ENCODE measurements at places on chromosomes 5 and 9. TPM values are rescaled to one million over a fixed set of nuclear protein-coding genes. Genes with fewer than 3 reads are reported as not detected.

- no peak for DNase-seq
These were observed 220.6 kb upstream of the TRIM32 start for GRCh38 chr9:116466271-116467235.

GRCh38 chr9:94779693-94780290 is 53.3 kb downstream of the AOPEP start:
- DNase-seq = no peak

DNA sequence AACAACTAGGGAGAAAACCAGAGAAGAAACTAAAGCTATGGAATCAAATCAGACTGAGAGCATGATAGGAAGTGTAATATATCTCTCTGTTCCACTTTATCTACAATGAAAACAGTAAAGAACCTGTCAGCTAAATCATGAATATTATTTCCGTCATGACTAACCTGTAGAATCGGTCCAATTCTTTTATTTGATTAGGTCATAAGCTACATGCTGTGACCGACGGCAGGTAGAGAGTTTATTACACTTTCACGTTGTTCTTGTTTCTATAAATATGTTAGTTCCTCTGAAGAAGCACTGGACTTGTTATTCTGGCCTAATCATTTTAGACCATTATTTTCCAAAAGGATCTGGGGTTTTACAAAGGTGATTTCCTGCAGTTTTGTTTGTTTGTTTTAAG is 91.1 kb downstream of the DMRTA1 start:
- DNase-seq = no peak

GRCh38 chr9:1554081-1555035 is 460.8 kb upstream of the SMARCA2 start:
- no peak for DNase-seq

DNA sequence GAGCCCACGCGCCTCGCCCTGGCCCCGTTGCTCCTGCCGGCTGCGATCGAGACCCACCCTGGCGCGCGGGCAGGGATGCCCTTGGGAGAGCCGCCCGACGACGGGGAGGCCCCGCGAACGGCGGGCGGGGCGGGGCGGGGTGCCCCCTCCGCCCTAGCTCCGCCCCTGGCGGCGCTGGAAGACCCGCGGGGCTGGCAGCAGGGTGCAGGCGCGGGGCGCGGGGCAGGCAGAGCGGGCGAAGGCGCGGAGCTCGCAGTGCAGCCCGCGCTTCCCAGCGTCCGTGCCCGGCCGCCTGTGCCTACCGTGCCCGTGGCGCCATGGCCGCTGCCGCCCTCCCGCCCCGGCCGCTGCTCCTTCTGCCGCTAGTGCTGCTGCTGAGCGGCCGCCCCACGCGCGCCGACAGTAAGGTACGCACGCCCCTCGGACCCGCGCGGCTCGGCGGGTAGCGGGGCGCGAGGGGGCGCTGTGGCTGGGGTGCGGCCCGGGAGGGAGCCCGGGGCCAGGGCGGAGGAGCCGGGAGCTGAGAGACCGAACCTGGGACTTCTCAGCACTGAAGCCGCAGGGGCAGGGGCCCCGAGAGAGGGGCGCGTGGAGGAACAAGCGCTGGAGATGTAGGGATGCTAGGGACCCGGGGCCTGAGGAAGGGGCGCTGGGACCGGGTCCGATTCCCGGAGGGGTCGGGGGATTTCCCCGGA is at the start of gene OLFML2A:
Gene OLFML2A (plus strand): TSS at position 180 of the 695 bp plus-strand sequence. CDS start 138 bp downstream, at position 318.
- no peak for DNase-seq

The PRDM12 gene
- not detected for total RNA-seq

The OGN gene
- total RNA-seq = not detected

GRCh38 chr5:134536876-134537275 is 11.4 kb downstream of the JADE2 start:
- DNase-seq = no peak

DNA sequence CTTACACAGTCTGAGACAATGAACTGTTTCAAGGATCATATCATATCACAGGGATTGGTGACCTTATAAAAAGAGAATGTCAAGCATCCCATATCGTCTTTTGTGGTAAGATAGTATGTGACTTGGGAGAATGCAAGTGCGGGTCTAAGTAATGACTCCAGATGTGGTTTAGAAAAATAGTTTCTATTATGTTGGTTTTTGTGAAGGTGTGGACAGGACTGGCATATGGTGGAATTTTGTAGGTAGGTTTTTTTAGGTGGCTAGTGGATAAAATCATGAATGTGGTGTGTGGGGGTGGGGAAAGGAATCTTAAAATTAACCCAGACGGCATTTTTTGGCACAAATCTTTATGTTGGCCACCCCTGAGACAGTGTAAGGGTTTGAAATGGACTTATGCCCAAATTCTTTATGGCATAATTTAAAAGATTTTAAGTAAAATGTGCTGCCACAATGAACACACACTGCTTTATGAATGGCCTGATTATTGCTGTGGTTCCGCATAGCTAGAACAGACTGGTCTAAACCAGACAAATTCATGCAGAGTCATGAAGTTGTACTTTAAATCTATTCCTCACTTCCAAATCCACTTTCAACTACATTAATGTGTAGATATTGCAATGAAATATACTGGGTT is 204.8 kb upstream of the HAPLN1 start:
- no peak for DNase-seq

The NELFB gene
- total RNA-seq = 56.7 TPM

DNA sequence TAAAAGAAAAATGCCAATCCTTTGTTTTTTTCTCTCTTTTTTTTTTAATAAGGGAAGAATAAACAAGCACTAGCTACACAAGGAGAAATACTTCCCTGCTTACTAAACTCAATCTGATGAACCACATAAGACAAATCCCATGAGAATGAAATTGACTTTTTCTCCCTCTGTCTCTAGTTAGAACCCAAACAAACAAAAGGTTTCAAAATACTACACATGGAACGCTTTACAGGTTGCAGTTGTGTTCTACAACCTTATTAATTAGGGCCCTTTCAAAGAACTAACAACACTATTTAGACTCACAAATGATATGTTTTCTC is 124.5 kb downstream of the PDE4D start:
- DNase-seq = no peak

Measured in dermis microvascular lymphatic vessel endothelial cell (primary cell).